Endothelial cell of umbilical vein (primary cell): ENCODE measurements at places on chromosomes 4 and X. TPM values are rescaled to one million over a fixed set of nuclear protein-coding genes. Genes with fewer than 3 reads are reported as not detected.

- no peak for DNase-seq
These were observed 29.3 kb upstream of the CXXC4 start for GRCh38 chr4:104524026-104524425.

The CPZ gene
- not detected in 2 replicates for total RNA-seq

The RHOXF2B gene
- total RNA-seq, result not detected in 2 replicates

- no peak for DNase-seq
These were observed 9.3 kb downstream of the PTPN13 start for GRCh38 chr4:86603311-86603885.

The MORC4 gene
- 9.6 and 12.0 TPM in 2 replicates for total RNA-seq

GRCh38 chr4:134636338-134637051 is 434.9 kb upstream of the PABPC4L start:
- DNase-seq, result peak; percentile 5

The BBS12 gene
- 2.1 and 2.3 TPM in 2 replicates for total RNA-seq

- no peak for DNase-seq
These were observed 60.7 kb upstream of the MXRA5 start for GRCh38 chrX:3407121-3407520.

GRCh38 chr4:2472187-2472586 is 3.3 kb downstream of the RNF4 start:
- DNase-seq, result no peak

The PSAPL1 gene
- not detected in 2 replicates for total RNA-seq

- no peak for DNase-seq
These were observed 210.6 kb downstream of the LDB2 start for GRCh38 chr4:16687845-16688244.
